ENCODE measurements at places on chromosomes 4 and X. TPM values are rescaled to one million over a fixed set of nuclear protein-coding genes. Genes with fewer than 3 reads are reported as not detected.

Gene MAGEA11
- not detected for polyA plus RNA-seq

Gene ZFYVE28
- 2.0 TPM for polyA plus RNA-seq

Gene UGT2B17
- polyA plus RNA-seq: not detected

Gene OTUD5
- polyA plus RNA-seq: 64.2 TPM

Gene GASK1B
- polyA plus RNA-seq: 41.7 TPM

Gene SLITRK2
- 2.0 TPM for polyA plus RNA-seq

Gene FAM236C
- polyA plus RNA-seq: not detected

DNA sequence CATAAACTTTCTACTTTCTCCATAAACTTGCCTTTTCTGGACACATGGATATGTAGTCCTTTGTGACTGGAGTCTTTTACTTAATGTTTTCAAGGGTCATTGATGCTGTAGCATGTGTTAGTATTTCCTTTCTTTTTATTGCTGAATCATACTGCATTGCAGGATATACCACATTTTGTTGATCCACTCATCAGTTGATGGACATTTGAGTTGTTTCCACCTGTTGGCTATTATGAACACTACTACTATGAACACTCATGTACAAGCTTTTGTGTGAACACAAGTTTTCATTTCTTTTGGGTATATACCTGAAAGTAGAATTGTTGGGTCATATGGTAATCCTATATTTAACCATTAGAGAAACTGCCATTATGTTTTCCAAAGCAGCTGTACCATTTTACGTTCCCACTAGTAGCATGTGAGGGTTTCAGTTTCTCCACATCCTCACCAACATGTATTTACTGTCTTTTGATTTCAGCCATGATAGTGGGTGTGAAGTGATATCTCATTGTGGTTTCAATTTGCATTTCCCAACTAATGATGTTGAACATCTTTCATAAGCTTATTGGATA, 26.3 kb upstream of the GPM6B start:
- no peak for DNase-seq

- no peak for DNase-seq
Measured at GRCh38 chrX:47171996-47172395, 21.6 kb upstream of the UBA1 start.

GRCh38 chrX:42025861-42026260, 102.5 kb upstream of the CASK start:
- DNase-seq: no peak

DNA sequence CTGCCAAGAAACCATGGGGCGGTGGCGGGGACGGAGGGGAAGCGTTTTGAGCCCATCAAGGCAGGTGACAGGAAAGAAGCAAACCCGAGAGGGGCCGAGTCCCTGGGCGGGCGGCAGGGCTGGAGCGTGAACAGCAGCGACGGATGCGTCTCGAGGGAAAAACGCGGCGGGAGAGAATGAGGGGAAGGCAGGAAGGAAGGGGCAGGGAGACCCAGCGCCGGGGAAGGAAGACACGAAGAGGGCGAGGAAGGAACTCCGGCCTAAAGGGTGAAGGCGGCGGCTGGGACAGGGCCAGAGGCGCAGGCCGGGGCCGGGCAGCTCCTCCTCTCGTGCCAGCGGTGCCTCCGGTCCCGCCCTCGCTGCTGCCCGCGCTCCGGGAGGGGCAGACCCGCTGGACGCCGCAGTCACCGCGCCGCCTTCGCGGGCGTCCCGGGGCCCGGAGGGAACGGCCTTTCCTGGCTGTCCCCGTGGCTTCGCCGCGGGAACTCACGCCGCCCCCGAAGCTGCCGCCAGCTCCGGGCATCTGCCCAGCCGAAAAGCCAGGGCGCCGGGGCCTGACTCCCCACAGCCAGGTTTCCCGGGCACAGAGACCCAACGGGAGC, 751 bp upstream of the RGS12 start:
- no peak for DNase-seq

DNA sequence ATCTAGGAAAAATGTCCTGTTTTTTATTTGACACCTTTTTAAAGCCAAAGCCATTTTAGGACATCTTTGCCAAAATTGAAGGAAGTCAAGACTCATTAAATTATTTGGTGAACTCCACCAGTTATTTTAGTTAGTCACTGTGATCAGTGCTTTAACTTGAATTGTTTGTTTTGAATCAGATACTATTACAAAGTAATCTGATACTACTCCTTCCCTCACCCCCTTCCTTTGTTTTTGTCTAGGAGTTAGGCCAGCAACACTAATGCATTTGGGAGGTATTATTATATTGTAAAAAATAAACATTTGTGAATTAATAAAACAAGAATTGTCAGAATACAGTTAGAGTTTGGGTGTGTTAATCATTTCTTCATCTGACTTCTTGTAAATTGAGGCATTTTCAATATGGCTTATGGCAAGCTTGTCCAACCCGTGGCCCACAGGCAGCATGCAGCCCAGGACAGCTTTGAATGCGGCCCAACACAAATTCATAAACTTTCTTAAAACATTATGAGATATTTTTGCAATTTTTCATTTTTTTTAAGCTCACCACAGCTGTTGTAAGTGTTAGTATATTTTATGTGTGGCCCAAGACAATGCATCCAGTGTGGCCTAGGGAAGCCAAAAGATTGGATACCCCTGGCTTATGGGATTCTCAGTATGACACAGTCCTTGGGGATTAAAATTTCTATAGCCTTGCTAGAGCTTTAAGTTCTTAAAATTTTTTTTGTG, 182.2 kb downstream of the BMPR1B start:
- DNase-seq: no peak

GRCh38 chr4:879729-880077, 52.4 kb downstream of the GAK start:
- DNase-seq: no peak

- DNase-seq: no peak
Measured at GRCh38 chr4:153538487-153539357, 72.6 kb downstream of the TMEM131L start.

- no peak for DNase-seq
Measured at GRCh38 chr4:48255072-48255958, 14.3 kb downstream of the TEC start.
